ENCODE measurements at places on chromosomes 1 and 21.

GRCh38 chr1:13701271-13701640, 1.3 kb downstream of the PRDM2 start:
- no peak for DNase-seq

DNA sequence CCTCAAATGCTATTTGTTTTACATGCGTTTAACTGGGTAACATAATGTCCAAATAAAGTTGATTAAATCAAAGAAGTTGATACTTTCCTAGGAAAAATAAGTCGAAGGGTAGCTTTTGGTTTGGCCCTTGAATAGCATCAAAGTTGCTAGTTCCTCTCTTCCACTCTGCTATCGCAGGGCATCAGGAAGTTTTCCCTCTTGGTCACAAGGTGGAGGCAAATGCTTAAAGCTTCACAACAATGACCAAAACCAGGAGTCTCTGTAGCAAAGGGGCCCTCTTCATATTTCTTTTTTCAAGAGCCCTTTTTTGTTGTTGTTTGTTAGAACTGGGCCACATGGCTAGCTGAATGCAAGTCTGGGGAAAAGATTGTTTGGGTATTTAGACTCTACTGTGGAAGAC, 668.4 kb downstream of the KCNT2 start:
- no peak for DNase-seq

DNA sequence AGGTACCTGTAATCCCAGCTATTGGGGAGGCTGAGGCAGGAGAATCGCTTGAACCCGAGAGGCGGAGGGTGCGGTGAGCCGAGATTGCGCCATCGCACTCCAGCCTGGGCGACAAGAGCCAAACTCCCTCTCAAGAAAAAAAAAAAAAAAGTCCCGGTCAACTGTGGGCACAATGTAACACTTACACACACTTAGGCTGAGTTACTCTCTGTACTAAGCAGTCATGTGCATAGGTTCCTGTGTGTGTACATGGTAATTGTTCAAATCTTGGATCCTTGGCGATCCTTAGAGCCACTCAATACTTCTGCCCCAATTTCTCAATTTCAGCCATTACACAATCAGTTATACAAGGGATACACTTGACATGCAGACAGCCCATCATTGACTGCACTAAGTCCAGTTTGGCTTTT, 11.6 kb downstream of the SDCCAG8 start:
- DNase-seq, result no peak

GRCh38 chr1:35762141-35762540, 7.6 kb downstream of the CLSPN start:
- DNase-seq, result no peak

DNA sequence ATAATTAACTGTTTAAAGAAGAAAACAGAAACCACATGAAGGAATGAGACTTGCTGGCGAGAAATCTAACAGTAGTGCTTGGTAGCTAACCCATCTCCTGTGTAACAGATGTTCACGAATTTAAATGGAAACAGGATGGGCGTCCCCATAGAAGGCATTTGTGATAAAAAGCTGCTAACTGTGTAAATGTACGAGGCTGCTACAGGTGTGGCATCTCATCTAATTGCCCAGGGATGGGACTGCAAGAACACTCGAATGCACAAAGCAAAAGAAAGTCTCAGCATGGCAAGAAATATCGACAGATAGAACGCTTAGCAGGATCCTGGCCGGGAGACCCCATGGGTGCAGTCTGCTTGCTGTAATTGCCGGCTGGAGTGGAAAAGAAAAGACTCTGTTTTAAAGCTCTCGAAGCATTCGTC, 112.7 kb downstream of the RUNX1 start:
- DNase-seq, result no peak

DNA sequence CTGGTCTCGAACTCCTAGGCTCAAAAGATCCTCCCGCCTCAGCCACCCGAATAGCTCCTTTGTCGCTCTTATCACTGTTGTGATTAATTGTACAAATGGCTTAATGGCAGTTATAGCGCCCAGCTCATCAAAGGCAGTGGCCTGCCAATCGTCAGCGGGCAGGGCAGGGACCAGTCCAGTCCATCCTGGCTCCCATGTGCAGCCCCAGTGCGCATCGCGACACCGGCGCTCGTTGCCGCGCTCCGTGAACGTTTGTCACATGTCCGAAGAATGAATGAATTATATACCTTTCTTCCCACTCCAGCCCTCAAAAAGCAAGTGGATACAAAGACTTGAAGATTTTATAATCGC, 18.4 kb downstream of the MTX1 start:
- no peak for DNase-seq

GRCh38 chr1:113540335-113540734, 150.0 kb downstream of the MAGI3 start:
- DNase-seq, result no peak

- DNase-seq, result no peak
Observed at GRCh38 chr1:30188999-30189398, 534.4 kb downstream of the MATN1 start.

DNA sequence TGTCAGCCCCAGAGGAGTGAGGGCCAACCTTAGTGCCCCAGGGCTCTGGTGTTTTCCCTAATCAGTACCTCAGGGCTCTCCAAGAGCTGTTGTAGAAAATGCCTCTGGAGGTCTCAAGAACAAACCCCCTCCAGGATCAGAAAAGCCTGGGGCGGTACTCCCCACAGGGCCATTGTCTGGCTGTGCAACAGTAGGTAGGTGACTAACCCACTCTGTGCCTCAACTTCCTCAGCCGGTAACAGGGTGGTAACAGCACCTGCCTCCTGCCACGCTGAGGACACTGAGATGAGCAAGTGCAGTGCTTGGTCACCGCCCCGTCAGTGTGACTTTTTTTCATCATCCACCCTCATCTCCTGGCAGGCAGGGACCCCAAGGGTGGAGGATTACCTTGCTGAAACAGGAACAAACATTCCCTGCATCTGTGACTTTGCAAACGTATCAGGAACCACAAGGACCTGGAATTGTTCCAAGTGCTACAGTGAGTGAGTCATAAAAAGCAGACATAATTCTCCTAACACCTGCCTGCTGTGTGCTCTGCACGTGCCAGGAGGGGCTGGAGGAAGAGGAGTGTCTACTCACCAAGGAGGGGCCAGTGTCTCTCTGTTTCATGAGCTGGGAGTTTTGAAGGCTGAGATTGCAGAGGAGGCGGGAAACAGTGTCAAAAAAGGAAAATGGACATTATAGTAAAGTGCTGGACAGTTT, 440.8 kb downstream of the NPHP4 start:
- no peak for DNase-seq

- DNase-seq, result no peak
Observed at GRCh38 chr1:80021891-80022290, 1015.4 kb upstream of the ADGRL4 start.

GRCh38 chr1:6401673-6402072, 8.1 kb upstream of the ACOT7 start:
- DNase-seq, result no peak

DNA sequence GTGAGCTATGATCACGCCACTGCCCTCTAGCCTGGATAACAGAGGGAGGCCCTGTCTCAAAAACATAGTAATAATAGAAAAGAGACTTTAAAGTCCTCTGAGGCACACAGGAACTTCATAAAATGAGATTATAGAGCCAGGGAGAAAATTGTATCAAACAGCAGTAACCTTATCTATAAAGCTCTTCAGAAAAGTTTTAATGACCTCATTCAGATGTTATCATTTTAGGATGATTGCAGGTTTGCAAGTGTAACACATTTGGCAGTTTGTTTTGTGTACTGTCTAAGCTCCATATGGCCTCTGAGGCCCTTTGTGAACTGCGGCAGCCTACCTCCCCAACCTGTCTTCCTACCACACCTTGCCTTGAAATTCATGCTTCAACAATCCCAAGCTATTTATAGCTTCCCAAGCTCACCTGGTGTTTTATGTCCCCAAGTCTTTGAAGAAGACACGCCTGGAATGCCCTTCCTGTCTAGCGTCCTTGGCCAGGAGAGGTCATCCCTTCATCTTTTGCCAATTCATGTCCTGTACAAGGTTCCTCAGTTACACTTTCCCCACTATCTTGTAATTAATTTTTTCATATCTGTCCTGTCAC, 8.5 kb upstream of the AKNAD1 start:
- DNase-seq, result no peak

GRCh38 chr1:171997936-171998335, 156.6 kb downstream of the DNM3 start:
- DNase-seq, result no peak

DNA sequence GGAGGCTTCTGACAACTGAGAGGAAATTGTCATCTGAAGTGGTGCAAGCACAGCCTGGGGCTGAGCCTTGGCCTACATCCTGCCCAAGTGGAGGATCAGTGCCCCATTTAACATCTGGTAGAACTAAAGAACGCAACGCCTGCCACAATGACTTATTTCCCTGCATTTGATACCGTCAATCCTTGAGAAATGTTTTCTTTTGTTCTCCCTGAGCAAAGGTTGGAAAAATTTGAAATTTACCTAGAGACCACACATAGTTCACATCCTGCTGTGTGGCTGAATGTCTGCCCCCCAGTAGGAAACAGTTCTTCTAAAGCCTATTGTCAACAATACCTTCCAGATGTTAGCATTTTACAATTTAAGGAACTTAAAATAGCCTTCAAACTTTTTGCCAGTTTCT, 5.6 kb upstream of the RGS4 start:
- no peak for DNase-seq

DNA sequence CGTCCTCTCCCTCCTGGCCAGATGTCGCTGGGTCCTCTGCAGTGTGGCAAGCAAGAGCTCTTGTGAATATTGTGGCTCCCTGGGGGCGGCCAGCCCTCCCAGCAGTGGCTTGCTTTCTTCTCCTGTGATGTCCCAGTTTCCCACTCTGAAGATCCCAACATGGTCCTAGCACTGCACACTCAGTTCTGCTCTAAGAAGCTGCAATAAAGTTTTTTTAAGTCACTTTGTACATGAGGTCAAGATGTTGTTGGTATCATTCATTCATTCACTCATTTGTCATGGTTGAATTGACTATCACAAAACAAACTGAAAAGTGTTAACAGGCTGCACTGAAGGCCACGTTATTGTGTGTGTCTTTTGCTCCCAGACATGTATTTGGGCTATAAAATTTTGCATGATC, 8.2 kb upstream of the PADI6 start:
- no peak for DNase-seq

- DNase-seq, result peak; percentile 47
Observed at GRCh38 chr1:37673920-37674319, 18.4 kb upstream of the CDCA8 start.

- DNase-seq, result no peak
Observed at GRCh38 chr1:214525535-214526019, 25.8 kb downstream of the PTPN14 start.

DNA sequence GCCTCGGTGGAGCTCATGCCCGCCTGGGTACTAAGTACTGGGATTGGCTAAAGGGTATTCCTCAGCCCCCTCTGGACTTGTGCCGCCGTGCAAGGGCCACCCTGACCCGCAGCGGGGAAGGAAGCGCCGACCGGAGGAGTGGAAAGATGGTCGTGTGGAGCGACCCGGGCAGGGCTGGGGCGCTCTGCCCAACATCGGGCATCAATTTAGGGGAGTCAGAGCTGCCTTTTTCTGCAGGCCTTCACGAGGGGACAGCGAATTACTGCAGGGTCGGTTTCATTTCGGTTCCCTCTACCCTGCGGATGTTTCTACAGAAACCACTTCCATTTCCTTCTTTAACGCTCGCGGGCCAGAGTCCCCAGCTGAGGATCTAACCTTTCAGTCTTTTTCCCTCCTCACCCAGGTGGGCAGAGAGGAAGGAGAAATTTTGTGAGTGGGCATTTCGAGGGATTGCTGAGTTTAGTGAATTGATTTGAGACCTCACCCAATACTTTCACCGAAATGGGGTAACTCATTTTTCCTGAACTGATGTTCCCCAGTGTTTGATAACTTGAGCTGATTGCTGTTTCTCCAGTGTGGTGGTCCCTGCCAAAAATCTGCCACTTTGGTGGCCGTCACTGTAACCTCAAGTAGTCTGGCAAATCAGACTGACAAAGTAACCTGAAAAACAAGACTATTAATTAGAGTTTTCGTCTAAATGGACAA, 1.1 kb downstream of the TOR1AIP1 start:
- DNase-seq, result no peak

- no peak for DNase-seq
Observed at GRCh38 chr1:43592051-43592665, 57.8 kb upstream of the KDM4A start.

- DNase-seq, result no peak
Observed at GRCh38 chr1:44222397-44223186, 9.3 kb downstream of the DMAP1 start.

DNA sequence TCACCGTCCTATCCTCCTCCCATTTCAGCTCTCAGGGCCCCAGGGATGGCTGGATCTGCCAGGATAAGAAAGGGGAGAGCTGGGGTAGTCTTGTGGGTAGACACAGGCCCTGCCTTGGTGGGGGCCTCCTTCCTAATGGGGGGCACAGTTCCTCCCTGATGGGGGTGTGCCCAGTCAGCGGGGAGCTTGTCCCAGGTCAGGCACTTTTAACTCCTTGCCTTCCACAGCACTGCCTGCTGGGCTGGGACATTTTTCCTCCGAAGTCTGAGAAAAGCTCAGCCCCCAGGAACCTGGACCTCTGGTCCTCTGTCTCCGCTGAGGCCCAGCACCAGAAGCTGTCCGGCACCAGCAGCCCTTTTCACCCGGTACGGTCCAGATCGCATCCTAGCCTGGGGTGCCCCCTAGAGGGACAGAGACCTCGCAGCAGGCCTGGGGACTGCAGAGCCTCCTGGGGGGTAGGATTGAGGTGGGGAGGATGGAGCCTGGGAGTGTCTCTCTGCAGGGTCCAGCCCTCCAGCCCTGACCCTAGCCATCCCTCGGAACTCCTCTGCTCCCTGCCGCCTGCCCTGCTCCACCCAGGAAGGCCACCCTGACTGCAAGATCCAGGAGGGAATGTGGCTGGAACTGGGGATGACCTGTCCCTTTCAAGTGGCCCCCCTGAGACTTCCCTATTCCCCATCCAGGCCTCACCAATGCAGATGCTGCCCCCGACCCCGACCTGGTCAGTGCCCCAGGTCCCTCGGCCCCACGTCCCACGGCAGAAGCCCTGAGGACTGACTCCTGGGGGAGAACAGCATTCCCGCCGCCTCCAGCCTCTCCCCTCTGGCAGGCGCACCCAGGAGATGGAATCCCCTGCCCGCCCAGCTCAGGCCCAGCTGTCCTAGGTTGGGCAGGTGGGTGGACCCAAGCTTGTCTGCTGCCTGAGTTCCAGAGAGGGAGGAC, 12.0 kb downstream of the MIIP start:
- DNase-seq, result no peak

GRCh38 chr1:79235301-79236002, 228.9 kb upstream of the ADGRL4 start:
- no peak for DNase-seq

DNA sequence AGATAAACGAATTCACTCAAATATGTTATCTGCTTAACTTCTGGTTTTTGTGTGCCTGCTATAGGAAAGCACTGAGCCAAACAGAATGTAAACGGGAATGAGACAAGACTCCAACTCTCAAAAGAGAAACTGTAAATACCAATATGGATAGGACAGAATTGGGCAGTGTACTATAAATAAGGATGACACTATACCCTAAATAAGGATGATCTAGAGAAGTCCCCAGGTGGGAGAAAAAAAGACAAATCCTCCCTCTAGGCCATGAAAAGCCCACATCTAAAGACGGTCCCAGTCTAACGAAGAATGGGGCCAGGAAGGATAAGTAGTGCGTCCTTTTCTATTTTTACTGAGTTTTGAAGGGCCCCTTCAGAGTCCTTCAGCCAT, 1.5 kb upstream of the GABPB2 start:
- DNase-seq, result no peak

Data from activated T-helper 1 cell treated with Interleukin-2 at 50 U/mL for 16 hours (primary cell).